ENCODE measurements at places on chromosomes 6 and 20.
A peak's percentile ranks its signal among the peaks of the same experiment; 100 is the strongest.

- peak; percentile 50 for DNase-seq
These were observed 267.2 kb upstream of the SULF2 start for GRCh38 chr20:48052475-48052835.

- no peak for DNase-seq
These were observed 12.4 kb upstream of the SIRPB1 start for GRCh38 chr20:1632178-1632577.

DNA sequence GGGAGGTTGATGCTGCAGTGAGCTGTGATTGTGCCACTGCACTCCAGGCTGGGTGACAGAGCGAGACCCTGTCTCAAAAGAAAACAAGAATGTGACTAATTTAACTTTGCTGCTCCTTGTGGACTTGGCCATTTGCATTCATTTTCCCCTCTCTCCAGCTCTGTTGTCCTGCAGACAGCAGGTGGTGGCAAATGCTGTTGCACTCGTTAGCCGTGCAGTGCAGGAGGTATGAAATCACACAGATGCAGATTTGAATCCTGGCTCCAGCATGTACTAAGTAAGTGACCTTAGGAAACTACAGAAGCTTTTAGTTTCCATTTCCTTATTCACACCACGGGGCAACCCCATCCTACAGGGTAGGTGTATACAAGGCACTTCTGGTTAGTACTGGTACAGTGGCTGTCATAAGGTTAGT, 9.6 kb upstream of the BEND3 start:
- no peak for DNase-seq

- DNase-seq: no peak
These were observed 77.0 kb downstream of the PLCB1 start for GRCh38 chr20:8209061-8209460.

GRCh38 chr20:6707321-6707831, 60.1 kb upstream of the BMP2 start:
- DNase-seq: no peak

DNA sequence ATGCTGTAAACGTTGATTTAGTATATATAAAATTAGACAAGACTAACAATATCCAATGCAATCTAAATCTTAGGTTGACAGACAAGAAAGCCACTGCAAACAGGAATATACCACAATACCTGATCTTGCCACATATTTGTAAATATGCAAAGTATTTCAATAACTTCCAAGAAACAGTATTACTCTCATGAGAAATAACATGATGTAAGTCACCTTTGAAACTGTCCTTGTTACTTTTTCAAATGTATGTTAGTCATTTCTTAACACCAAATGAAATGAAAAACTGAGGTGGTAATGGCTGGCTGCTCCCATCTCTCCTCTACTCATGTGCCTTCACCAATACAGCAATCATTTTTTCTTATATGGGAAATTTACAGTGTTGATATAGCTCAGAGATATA, 118.7 kb downstream of the ATG5 start:
- no peak for DNase-seq

- no peak for DNase-seq
These were observed 13.1 kb downstream of the KCNS1 start for GRCh38 chr20:45087814-45088213.

- DNase-seq: no peak
These were observed 27.0 kb downstream of the DNAAF9 start for GRCh38 chr20:3380228-3381070.

DNA sequence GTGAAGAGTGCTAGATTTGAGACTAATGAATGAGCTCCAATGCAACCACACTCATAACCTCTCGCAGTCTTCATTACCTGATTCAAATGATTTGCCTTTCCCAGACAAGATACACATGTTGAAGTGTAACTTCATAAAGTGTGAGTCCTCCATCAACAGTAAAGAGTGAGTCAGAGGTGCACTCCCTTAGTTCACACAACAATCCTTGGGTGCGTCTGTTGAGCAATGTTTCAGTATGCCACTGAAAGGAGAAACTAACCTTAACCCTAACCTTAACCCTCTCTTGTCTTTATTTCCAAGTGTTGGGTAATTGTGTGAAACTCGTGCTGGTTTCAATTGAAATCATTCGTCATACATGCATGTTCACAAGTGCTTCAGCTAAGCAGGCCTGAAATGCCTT, 21.0 kb upstream of the RIN2 start:
- DNase-seq: no peak

DNA sequence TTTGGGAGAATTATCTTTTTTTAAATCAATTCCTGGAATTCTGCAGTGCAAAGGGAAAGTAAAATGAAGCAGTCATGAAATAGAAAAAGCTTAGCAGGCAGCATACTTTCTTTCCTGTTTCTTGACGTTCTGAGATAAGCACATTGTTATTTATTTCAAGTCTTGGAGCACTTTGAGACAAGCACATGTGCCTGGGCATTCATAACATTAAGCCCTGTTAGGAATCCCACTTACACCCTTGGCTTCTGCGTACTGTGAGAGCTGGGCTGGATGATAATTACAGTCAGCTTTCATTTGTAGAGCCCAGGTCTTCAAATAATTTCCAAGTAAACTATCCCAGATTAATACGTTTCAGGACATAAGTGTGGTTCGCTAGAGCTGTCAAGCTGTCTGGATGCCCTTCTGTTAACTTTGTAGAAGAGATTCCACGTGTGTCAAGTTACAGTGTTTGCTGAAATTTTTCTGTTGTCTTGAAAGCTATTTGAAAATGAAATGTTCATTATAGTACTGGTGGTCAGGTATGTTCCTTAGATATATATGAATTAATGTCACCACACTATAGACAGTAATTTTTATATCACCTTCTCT, 8.9 kb downstream of the FARS2 start:
- DNase-seq: no peak
